ENCODE measurements at places on chromosomes 7 and 10.

DNA sequence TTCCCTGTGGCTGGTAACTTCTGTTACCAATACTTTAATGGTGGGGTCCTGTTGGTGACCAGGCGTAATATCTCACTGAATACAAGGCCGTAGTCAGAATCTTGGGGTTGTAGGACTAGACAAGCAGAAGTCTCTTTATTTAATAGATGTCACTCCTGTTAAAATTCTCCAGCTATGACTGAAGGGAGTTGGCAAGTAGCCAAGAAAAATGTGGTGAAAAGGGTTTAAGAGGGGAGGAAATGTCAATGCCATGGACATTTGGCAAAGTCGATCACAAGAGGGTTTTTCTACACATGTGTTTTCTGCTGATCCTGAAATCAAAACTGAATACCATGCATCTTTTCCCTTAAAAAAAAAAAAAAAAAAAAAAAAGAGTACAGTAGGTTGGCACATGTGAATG is 533.5 kb downstream of the AUTS2 start:
- no peak for DNase-seq

GRCh38 chr7:112654322-112655216 is 135.6 kb downstream of the TMEM168 start:
- DNase-seq = no peak

DNA sequence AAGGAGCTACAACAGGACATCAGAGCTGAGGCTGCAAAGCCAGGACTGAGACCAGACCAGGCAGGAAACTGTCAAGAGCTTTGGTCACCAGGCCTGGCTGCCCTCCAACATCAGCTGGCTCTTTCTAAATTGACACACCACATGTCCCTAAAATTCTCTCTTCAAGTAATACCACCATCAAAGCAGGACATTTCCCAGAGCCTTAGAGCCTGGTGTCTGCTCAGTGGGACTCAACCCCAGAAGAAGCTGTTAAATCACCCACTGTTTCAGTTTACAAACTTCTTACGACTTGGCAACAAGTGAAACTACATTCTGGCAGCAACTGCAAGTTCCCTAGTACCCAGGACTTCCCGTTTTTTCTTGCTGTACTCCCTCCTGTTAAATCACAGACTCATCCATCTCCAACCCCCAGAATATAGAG is 3.8 kb upstream of the IL6 start:
- DNase-seq = no peak

GRCh38 chr10:42981358-42982236 is 95.3 kb upstream of the RET start:
- DNase-seq = no peak

DNA sequence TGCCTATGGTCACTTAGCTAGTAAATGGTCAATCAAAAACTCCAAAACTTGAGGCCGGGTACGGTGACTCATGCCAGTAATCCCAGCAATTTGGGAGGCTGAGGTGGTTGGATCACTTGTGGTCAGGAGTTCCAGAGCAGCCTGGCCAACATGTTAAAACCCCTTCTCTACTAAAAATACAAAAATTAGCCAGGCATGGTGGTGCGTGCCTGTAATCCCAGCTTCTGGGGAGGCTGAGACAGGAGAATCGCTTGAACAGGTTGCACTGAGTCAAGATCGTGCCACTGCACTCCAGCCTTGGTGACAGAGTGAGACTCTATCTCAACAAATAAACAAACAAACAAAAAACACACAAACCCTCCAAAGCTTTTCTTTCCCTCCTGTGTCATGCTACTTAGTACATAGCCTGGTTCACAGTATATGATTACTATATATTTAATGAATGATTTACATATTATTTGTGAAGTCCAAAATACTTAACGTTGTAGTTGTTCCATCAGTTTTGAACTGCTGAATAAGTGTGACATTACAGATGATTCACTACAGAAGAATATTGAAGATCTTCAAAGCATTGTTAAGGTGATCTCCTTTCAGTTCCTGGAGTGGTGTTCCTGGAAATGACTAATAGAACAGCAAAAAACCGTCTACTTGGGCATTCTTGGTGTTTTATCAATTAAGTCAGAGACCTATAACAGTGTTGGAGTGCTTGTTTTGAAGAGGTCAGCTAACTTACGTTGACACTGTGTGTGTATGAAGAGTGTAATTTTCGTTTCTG is 72.9 kb downstream of the ADK start:
- peak; percentile 13 for DNase-seq

- DNase-seq = no peak
These were observed 19.7 kb upstream of the SLC18A2 start for GRCh38 chr10:117221156-117221711.

DNA sequence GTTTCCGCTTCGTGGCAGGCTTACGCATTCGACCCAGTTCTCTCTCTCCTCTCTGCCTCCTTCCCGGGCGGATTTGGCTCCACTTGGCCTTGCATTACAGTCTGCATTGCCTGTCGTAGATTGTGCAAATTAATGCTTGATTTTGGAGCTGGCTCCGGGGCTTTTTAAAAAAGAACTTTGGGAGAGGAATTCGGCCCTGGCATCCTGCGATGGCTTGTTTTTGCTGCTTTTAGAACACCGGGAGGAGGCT is 767 bp downstream of the EIF4EBP2 start:
- no peak for DNase-seq

GRCh38 chr10:42953684-42954674 is 122.9 kb upstream of the RET start:
- no peak for DNase-seq

All from hepatic stellate cell (primary cell).